Stimulated activated CD8-positive, alpha-beta memory T cell treated with anti-CD3 and anti-CD28 coated beads, Interleukin-4, amount 100 ng/mL, for 1 hour (primary cell): ENCODE measurements at places on chromosomes 4 and X.
A peak's percentile ranks its signal among the peaks of the same experiment; 100 is the strongest.

DNA sequence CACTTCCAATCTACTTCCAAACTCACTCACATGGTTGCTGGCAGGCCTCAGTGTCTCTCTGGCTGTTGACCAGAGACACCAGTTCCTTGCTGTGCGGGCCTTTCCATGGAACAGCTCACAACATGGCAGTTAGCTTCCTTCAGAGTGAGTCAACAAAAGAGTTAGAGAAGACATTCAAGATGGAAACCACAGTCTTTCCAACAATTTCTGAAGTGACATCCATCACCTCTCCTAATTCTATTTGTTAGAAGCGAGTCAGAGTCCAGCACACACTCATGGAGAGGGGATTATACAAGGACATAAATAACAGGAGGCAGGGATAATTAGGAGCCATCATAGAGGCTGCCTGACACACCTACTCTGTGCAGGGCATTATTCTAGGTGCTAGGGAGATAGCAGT, 62.5 kb upstream of the TMEM164 start:
- no peak for DNase-seq

GRCh38 chr4:8859550-8860095, 12.0 kb downstream of the HMX1 start:
- no peak for DNase-seq

- DNase-seq: no peak
These were observed 1.2 kb downstream of the MGST2 start for GRCh38 chr4:139666735-139667281.

DNA sequence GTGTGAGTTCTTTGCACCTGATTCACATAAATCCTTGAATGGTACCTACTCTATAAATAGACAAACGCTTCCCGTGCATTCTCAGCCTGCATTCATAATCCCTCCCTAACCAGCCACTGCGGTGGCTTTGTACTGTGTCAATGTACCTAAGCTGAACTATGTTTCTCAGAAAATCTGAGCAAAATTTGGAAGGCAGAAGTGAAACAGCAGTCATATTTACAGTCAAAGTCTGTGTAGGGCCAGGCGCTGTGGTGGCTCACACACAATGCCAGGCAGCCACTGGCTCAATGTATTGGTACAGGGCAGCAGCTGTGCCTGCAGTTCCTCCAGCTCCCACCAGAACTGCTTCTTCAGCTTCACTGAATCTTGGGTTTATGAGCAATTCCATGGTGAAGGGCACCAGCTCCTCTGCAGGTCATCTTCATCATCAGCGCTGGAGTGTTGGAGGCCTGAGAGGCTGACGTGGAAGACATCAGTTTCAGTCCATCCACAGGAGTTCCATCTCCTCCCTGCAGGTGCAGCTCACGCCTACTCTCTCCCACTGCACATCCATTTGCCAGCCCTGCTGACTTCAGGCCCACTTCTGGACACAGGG, 32.3 kb upstream of the IRF2 start:
- DNase-seq: no peak

DNA sequence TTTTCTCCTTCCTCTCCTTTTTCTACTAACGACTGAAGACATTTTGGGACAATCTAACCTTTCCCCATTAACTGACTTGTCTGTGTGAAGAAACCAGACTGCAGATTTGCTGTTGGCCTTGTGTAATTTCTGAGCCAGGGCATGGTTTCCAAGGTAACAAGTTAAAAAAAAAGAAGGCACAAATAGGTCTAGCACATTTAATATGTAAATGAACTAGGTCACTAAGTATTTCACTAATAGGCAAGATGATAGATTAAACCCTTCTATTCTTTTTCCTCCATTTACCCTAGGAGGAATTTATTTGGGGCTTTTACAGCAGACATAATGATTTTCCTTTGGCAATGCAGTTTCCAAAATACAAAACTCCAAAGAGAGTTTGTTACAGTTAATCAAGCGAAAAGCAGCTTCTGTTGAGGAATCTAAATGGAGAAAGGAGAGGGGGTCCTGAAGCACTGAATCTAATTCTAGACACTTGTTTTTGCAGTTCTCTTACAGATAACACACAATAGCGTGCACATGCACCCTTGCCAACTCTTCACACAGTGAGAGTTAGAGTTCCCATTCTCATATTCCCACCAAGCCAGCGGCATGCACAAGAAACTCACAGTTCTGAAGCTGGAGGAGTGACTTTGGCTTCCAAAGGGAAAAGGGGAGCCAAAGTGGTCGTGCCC, 72.0 kb downstream of the TSPAN5 start:
- DNase-seq: no peak

- no peak for DNase-seq
These were observed 11.8 kb upstream of the UGT2A3 start for GRCh38 chr4:68963374-68963773.

DNA sequence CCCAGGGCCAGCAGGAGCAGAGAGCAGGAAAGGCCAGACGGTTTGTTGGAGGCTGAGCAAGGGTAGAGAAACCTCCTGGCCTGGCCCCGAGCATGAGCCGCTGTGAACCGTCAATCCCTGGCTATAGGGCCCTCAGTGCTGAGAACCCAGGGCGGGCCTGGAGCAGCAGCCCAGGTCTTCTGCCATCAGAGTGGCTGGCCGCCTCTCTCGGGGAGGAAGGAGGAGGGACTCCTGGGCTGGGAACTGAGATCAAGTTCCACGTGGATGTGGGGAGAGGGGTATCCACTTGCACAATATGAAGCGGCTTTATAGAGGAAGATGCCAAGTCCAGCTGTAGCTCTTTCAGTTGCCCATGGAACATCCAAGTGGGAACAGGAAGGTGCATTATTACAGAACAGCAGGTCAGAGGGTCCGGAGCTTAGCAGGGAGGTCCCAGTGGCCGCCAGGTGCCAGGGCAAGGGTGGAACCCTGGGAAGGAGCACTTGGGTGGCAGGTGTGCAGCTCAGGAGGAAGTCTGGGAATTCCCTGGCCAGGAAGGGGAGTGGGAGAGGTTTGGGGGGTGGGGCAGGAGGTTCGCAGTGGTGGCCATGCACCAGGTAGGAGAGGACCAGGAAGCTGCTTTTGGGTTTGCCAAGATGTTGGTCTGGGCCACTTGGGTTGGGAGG, 31.7 kb upstream of the CRMP1 start:
- DNase-seq: no peak

- no peak for DNase-seq
These were observed 94.1 kb downstream of the SLC16A2 start for GRCh38 chrX:74515356-74515755.

DNA sequence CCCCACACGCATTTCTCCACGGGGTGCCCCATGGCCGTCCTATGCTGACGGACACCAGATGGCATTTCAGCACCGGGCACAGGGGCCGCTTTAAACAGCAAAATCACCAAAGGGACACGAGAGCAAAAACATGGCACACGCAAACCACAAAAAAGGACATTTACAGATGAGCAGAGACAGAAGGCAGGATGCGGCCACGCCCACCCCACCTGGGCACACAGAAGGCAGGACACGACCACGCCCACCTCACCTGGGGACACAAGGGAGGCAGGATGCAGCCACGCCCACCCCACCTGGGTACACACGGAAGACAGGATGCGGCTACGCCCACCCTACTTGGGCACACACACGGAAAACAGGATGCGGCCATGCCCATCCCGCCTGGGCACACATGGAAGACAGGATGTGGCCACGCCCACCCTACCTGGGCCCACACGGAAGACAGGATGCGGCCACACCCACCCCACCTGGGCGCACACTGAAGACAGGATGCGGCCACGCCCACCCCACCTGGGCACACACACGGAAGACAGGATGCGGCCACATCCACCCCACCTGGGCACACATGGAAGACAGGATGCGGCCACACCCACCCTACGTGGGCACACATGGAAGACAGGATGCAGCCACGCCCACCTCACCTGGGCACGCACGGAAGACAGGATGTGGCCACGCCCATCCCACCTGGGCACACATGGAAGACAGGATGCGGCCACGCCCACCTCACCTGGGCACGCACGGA, 69.1 kb downstream of the FAM53A start:
- no peak for DNase-seq

DNA sequence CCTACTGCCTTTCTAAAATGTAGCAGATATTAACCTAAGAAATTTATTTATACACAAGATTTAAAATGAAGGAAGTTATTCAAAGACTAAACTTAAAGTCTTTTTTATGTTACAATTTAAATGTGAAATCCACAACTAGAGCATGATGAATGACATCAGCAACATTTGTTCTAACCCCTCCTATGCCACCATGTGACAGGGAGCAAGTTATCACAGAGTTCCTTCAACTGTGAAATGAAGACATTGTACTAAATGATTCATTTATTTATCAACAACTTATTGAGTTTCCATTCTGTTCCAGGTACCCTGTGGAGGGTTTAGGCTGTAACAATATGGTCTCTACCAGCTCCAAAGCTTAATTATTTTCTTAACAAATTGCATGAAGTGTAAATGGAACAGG, 76.9 kb downstream of the SLC39A8 start:
- no peak for DNase-seq

- DNase-seq: peak; percentile 10
These were observed 27.3 kb downstream of the PRDX4 start for GRCh38 chrX:23694606-23695005.

GRCh38 chrX:17632942-17633341, 104.4 kb upstream of the SCML1 start:
- DNase-seq: no peak

- no peak for DNase-seq
These were observed 1.3 kb downstream of the GAK start for GRCh38 chr4:930827-931193.

- no peak for DNase-seq
These were observed 103.8 kb downstream of the USP46 start for GRCh38 chr4:52555356-52555716.

DNA sequence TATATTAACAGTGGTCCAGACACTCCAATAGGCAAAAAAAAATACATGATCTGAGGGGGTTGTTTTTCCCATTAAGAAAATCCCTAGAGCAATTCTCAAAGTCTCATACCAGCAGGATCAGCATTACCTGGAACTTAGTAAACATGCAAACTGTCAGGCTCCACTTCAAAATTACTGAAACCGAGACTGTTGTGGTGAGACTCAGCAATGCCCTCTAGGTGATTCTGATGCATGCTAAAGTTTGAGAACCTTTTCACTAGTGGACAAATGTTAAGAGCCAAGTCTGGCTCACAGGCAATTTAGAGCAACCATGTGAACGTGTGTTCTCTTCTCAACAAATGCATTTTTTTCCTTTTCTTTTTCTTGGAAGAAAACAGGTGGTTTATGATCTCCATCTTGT, 30.2 kb downstream of the NEK1 start:
- DNase-seq: no peak

DNA sequence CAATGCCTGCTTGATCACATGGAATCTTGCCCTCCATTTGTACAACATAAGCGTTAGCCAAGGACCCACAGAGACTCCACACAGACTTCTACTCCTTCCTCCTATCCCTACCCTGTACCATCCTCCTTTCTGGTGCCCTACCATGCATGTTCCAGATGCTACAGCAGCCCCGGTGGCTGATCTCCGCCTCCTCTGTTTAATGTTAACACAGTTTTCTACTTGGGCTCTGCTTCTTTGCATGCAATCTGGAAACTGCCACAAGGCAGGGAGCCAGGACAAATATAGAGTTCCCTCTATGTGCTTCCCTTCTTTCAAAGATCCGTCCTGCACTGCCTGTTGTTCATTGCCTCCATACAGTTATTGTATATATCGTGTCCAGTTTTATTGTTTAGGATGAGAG, 368.6 kb upstream of the TENM3 start:
- no peak for DNase-seq

DNA sequence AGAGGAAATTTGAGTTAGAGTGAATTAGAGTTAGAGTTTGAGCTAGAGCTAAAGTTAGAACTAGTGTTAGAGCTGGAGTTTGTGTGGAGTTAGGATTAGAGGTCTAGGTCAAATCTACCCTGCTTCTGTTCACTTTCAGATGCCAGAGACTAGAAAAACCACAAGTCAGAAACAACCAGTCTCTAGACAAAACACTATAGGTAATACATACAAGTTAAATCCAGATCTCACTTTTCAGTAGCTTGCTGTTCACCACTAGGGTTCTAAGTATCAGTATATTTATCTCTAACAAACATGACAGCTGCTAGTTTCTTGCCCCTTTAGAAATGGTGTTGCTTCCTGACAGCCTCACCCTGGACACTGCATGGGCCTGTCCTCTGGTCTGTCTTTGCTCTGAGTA, 300.7 kb downstream of the ARAP2 start:
- DNase-seq: no peak
